GM04504 (cell line): ENCODE measurements at places on chromosomes 4 and X.

- no peak for DNase-seq
Measured at GRCh38 chrX:39731330-39731667, 366.5 kb downstream of the BCOR start.

- DNase-seq = no peak
Measured at GRCh38 chr4:21858971-21859370, 89.6 kb downstream of the KCNIP4 start.

- DNase-seq = no peak
Measured at GRCh38 chrX:150577174-150577573, 8.8 kb downstream of the MTM1 start.

DNA sequence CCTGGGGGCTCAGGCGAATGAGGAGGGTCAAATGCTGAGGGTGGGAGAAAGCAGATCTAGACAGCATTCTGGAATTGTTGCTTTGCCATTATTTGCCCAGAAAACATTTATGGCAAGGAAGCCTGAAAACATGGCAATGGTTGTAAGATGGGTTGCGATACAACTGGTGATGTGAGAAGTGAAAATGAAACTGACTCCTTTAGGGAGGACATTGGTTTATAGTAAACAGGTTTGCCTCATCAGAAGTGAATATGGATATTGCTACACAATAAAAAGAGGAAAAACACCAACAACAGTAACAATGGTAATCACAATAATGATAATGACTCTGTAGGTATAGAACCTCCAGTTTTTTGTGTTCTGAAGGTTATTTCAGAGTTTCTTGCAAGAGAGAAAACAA lies 107.0 kb upstream of the TBC1D9 start:
- no peak for DNase-seq

DNA sequence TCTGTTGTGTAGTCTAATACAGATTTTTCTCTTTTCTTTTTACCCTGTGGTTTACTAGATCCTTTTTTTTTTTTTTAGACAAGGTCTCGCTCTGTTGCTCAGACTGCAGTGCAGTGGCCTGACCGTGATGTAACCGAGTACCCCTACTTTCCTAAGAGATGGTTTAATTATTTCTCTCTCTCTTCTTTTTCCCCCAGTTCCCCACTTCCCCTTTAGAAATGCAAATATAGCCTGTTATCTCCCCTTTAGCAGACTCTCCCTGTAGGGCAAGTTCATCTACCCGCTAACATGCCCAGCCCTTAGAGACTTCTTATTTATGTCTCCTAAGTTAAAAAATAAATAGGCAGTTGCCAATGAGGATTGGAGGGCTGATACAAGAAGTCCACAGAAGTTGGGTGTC lies 4.5 kb downstream of the SNX25 start:
- DNase-seq = no peak

- DNase-seq = no peak
Measured at GRCh38 chr4:6582889-6583490, 8.0 kb downstream of the MAN2B2 start.

DNA sequence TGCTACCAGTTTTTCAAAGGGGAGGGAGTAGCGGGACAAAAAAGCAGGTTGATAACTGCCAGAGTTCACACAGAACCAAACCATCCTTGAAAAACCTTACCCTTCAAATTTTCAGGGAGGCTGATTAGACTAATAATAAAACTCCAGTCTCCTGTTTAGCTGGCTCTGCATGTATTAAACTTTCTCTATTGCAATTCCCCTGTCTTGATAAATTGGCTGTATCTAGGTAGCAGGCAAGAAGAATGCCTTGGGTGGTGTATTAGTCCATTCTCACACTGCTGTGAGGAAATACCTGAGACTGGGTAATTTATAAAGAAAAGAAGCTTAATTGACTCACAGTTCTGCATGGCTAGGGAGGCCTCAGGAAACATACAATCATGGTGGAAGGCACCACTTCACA lies 18.1 kb upstream of the PLP1 start:
- no peak for DNase-seq

DNA sequence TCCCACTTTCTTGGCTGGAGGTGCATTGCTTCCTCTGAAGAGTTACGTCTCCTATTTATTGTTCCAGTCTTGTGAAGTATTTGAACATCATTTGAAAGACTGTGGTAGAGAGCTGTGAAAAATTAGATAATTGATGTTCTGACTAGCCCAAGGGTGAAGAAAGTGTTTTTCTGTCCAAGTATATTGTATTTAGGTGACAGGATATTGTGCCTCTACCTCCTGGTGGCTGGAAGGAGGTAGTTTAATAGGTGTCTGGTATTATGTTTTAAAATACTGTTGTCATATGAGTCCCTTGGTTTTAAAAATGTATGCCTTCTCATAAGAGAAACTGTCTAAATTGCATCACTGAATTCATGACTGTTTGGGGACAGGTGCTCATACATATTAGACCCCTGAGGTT lies 226.0 kb downstream of the SPRY1 start:
- DNase-seq = no peak

DNA sequence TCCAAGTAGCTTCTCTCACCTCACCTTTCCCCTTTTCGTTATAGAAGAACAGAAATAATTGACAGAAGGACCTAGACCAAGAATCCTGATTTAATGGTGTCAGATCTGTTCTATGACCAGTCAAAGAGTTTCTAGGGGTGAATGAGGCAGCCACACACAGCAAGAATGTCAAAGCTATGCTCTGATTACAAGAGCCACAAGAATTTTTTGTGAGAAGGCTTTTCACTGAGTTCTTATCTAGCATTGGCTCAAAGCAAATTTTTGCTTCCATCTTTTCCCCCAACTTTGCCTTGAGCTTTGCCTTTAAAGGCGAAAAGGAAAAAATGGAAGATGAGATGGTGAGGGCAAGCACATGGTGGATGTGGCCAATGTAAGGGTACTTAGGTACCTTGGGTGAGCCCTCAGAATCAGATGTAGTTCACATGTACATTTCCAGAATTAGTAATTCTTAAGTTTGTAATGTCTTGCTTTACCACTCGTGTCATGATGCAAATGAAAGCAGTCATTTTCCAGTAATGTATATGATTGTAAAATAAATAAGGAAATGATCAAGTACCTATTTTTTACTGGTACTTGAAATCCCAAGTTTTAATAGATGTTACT lies 23.5 kb downstream of the FMR1 start:
- no peak for DNase-seq

GRCh38 chr4:143091862-143092261 lies 92.9 kb upstream of the USP38 start:
- DNase-seq = no peak

GRCh38 chrX:16834806-16835205 lies 35.4 kb downstream of the RBBP7 start:
- DNase-seq = no peak

DNA sequence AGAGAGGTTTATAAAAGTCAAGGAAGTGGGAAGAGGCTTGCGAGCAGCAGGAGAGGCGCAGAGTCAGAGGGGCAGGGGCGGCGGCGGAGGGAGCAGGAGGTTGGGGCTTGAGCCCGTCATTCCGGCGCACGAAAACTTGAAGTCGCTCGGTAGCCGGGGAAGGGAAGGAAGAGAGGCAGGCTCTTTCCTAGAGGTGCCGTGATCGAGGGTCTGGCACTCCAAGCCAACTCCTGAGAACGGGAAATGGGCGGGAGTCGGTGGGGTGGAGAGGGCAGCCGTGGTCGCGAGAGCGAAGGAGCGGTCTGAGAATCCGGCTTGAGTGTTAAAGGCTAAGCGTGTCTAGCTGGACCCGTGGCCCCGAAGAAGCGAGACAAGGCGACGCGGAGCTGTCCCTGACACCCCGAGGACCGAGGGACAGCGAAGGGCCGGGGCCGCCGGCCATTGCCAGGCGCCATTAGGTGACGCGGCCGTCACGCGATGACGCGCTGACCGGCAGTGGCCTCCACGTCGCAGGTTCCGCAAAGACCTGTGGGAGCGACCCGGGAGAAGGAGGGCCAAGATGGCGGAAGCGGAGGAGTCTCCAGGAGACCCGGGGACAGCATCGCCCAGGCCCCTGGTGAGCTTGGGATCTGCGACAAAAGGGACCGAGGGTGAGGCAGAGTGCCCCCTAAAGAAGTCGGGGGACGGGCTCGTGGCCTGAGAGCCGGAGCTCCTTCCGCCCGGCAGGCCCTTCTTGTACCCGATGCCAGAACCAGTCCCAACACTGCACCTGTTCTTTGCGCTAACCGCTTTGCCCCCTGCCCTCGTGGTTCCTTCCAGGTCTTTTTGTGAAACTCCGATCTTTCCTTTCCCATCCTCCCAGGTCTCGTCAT lies at the start of gene YIPF6:
TSS of gene YIPF6 (plus strand) at position 544 of the 872 bp plus-strand sequence. CDS start at position 560, 16 bp downstream.
- DNase-seq = peak; percentile 46

GRCh38 chr4:142265536-142265935 lies 580.6 kb downstream of the INPP4B start:
- no peak for DNase-seq

GRCh38 chr4:61202638-61203435 lies 2.7 kb downstream of the ADGRL3 start:
- DNase-seq = no peak

- DNase-seq = no peak
Measured at GRCh38 chr4:122663814-122664610, 43.1 kb upstream of the IL21 start.

- DNase-seq = peak; percentile 17
Measured at GRCh38 chrX:151153086-151153485, 23.3 kb upstream of the GPR50 start.

DNA sequence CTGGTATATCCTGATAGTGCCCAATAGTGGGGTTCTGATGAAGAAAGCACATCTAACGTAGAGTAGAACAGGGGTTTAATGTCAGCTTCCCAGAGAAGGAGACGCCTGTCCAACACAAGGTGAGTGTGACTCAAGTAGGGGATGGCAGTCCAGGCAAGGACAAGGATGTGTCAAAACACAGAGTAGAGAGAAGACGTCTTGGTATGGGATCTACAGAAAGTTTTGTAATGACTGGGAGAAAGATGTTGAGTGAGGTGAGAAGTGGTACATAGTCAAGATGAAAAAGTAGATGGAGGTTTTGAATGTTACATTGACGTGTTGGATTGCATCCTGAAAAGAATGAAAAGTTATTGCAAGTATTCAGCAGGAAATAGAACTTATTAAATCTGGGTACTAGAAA lies 124.4 kb downstream of the TMA16 start:
- DNase-seq = no peak

DNA sequence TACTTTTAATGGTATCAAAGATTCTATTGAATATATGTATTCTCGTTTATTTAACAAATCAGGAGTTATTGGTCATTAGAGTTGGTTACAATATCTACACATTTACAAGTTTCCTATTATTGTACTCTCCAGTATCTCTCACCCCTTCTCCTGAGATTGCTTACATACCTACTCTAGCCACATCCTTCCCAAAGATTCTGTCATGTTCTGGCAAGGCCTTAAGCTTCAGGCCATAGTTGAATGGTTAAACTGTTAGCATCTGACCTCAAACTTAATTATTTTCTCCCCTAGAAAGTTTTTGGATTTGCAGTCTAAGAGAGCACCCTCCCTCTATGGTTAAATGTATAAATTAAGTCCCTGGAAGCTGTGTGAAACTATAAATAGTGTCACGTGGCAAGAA lies 784.2 kb downstream of the GLUD2 start:
- no peak for DNase-seq
